ENCODE measurements at places on chromosomes 2 and 18. TPM values are rescaled to one million over a fixed set of nuclear protein-coding genes. Genes with fewer than 3 reads are reported as not detected.

- DNase-seq: no peak
These were observed 16.5 kb upstream of the NRP2 start for GRCh38 chr2:205665791-205666190.

DNA sequence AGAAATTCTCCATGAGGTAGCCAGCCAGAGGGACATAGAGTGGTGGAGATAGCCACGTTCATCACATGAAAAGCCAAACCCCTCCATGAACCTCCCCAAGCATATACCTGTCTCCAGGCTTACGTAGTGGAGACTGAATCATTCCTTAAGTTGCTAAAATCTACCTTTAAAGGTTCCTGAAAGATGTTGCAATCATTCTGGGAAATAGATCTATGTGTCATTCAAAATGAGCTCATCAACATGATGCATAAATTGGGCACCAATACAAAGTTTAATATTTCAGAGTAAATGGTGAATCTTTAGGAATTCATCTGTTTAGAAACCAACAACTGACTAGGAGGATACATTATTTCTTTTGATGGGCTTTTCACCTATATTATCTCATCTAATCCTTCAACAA lies 362.6 kb upstream of the ID2 start:
- no peak for DNase-seq

DNA sequence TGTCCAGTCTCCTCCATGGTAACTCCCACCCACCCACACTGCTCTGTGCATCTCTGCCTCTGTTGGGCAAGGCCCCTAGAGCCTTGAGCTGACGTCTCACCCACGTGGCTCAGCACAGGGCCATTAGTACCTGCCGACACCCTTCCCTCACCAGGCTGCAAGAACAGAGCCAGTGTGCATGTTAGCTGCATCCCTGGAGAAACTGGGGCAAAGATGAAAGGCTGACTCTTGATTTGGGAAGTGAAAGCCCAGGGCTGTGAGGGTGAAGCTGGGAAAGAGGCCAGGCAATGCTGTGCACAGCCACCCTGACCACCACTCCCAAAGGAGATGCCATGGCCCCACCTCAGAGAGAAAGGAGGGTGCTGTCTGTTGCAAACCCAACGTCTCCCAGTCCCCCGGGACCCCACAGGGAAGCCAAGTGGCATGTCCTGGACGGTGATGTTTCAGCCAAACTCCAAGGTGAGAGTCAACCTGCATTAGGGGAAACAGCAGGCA lies 20.0 kb upstream of the HPCAL1 start:
- no peak for DNase-seq

The CERKL gene
- not detected for total RNA-seq

The ZNF513 gene
- 17.0 TPM for total RNA-seq

DNA sequence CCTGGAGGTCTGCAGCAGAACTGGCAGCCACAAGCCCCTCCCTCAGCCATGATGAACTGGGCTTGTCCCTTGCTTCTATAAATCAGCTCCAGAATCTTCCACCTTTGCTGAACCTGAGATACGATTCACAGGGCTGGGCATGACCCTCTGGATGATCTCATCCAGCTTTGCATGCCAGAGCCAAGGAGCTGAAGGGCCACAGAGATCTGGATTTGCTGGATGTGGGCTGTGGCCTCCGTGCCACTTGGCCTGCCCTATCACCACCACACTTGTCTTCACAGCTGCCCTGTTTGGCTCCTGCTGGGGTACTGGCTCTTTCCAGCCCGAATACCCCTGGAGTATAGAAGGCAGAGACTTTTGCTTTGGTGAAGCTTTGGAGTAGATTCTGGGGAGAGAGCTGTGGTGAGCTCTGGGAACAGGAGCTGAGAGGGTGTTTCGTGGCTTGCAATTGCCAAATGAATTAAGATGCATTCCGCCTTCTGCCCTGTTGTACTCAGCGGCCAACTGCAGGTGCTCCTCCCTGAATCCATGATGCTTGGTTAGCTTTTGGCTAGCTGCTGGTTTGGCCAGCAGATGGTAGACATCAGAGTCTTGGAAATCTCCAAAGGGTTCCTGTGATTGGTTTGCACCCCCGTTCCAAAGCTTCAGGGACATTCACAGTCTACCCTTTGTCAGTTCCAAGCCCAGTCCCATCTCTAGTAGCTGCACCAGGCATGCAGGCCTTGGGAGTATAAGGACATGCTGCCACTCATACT lies 30.9 kb upstream of the GIGYF2 start:
- DNase-seq: no peak

The RSAD2 gene
- 7.5 TPM for total RNA-seq

DNA sequence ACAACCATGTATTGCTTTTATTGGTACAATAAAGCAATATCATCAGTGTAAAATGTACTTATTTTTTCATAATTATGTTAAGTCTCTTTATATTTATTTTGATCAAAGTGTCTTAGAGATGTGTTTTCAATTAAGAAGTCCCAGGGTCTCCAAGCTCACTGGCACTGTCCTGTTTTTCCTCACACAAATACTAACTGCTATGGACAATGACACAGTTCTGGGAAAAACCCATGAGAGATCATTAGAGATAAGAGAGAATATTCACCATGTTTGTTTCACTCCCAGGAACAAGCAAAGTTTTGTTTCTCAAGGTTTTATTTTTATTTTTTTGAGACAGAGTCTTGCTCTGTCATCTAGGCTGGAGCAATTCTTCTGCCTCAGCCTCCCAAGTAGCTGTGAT lies 38.7 kb downstream of the E2F6 start:
- DNase-seq: no peak

GRCh38 chr2:158778243-158778642 lies 16.9 kb upstream of the DAPL1 start:
- DNase-seq: no peak

Data from sciatic nerve (tissue), 2 donors.